ENCODE measurements at places on chromosomes 7 and 10. TPM values are rescaled to one million over a fixed set of nuclear protein-coding genes. Genes with fewer than 3 reads are reported as not detected.
A peak's percentile ranks its signal among the peaks of the same experiment; 100 is the strongest.

DNA sequence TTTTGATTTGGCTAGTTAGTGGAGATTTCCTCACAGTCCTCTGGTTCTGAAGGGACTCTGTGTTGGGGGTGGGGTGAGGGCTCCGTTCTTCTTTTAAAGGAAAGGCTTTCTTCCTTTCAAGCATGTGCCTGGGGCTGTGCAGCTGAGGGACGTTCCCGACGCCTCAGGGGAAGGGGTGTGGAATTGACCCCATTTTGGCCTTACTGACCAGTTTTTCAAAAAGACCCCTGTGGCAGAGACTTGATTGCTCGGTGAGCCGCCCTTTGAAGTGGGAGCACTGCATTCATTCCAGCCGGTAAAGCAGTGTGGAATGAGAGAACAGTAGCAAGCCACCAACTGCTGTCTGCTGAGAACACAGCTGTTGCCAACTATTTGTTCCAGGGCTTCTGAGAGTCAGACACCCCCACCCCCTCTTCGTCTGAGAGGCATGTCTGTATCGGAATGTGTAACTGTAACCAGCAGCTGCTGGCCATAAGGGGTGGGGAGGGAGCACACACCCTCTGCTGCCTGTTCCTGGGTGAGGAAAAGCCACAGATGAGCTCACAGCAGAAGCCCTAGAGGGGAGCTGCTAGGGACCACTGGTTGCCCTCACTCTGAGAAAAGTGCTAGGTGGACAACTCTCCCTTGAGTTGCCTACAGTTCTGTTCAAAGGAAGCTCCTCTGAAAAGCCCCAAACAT lies 33.2 kb downstream of the WBP1L start:
- H3K36me3 ChIP-seq: peaks cover 13% of the 10 kb centered on the region
- DNase-seq: peak; percentile 53
- H3K4me1 ChIP-seq: peaks cover 65% of the 10 kb centered on the region
- H3K27ac ChIP-seq: no peak overlapping the region
- peak overlapping the region; percentile 14 for H3K4me3 ChIP-seq

DNA sequence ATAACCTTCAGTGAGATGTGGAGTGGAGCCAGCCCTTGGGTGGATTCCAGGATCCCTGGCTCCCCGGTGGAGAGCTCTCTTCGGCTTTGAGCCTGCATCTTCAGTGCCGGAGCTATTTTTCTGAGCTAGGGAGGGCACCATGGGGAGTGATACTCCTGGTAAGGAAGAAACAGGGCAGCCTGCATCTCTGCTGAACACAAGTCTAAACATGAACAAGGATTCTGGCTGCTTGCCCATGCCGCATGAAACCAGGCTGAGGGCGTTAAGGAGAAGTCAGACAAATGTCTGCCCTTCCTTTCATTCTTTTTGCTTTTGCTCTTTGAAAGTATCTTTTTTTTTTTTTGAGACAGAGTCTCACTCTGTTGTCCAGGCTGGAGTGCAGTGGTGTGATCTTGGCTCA lies 60.4 kb downstream of the EVX1 start:
- no peak overlapping the region for H3K4me3 ChIP-seq
- no peaks in the 10 kb centered on the region for H3K4me1 ChIP-seq
- H3K36me3 ChIP-seq: no peaks in the 10 kb centered on the region
- no peak for DNase-seq
- H3K27ac ChIP-seq: no peak overlapping the region
- no peaks in the 10 kb centered on the region for H3K27me3 ChIP-seq

DNA sequence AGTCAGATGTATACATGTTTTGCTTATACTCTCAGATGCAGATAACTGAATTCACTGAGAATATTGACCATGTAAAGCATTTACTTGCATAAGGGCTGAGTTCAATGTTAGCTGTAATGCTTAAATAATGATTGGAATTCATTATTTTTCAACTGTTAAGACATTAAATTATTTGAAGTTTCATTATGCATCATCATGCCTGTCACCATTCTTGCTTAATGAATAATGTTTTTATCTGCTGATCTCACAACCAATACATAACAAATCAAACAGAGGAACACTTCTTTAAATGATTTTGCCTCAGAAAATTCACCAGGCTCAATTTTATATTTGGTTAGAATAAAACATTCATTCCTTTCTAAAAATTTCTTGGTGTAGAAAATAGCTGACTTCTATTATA lies 233.4 kb downstream of the GPR37 start:
- no peaks in the 10 kb centered on the region for H3K27me3 ChIP-seq
- H3K36me3 ChIP-seq: no peaks in the 10 kb centered on the region
- no peaks in the 10 kb centered on the region for H3K4me1 ChIP-seq
- no peak overlapping the region for H3K27ac ChIP-seq

DNA sequence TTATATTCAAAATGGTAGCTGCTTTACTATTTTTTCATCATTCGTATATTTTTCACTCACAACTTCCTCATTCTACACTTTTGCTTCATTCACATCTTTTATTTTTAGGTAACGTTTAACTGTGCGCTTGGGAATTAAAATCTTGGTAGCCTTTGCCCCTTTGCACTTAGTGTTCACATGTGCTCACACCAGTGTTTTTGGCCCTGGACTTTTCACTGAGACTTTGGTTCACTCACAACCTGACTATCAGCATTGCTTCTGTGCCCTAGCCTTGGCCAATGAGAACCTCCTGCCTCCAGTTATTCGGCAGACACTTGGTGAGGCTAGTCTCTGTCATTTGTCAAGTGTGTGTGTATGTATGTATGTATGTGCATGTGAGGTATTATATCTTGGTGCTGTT lies 596.9 kb downstream of the SORCS1 start:
- no peaks in the 10 kb centered on the region for H3K27me3 ChIP-seq
- DNase-seq: no peak
- H3K4me1 ChIP-seq: no peaks in the 10 kb centered on the region

- no peaks in the 10 kb centered on the region for H3K4me1 ChIP-seq
- H3K27me3 ChIP-seq: peaks cover 5% of the 10 kb centered on the region
- H3K4me3 ChIP-seq: no peak overlapping the region
These were observed 700.4 kb downstream of the KCNMA1 start for GRCh38 chr10:76937181-76937600.

- no peak overlapping the region for H3K27ac ChIP-seq
- H3K27me3 ChIP-seq: no peaks in the 10 kb centered on the region
- H3K4me3 ChIP-seq: no peak overlapping the region
- H3K4me1 ChIP-seq: no peaks in the 10 kb centered on the region
- no peaks in the 10 kb centered on the region for H3K36me3 ChIP-seq
These were observed 194.2 kb downstream of the BICC1 start for GRCh38 chr10:58706836-58707235.

The RGR gene
- not detected for total RNA-seq

DNA sequence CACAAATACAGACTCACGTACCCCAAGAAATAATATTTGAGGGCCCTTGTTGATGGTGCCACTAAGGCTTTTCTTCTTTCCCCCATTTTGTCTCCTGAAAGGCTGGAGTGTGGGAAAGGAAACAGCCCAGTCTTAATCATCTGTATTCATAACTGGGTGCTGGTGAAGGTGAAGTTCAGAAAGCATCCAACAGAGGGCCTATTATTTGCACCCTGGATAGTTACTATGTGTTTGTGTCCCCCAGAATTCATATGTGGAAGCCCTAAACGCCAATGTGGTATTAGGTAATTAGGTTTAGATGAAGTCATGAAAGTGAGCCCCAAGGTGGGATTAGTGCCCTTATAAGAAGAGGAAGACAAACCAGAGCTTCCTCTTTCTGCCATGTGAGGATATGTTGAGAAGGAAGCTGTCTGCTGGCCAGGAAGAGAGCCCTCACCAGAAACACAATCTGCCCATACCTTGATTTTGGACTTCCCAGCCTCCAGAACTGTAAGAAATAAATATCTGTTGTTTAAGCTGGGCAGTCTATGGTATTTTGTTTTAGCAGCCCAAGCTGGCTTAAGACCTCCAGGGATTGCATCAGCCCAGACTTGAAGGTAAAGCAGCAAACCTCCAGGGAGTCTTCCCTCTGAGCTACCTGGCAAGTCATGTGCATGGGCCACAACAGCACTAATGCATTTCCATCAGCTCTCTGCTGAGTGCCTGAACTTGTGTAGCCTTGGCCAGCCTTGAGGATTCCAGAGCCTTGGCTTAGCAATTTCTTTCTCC lies 90.0 kb upstream of the ADRB1 start:
- H3K4me1 ChIP-seq: peaks cover 13% of the 10 kb centered on the region
- peak overlapping the region; percentile 23 for H3K27ac ChIP-seq

- peaks cover 2% of the 10 kb centered on the region for H3K27me3 ChIP-seq
- H3K27ac ChIP-seq: no peak overlapping the region
- H3K4me3 ChIP-seq: no peak overlapping the region
- no peaks in the 10 kb centered on the region for H3K4me1 ChIP-seq
- no peak for DNase-seq
These were observed 682.0 kb upstream of the FOXK1 start for GRCh38 chr7:4000139-4000538.

The PCLO gene
- total RNA-seq: not detected

The GATAD1 gene
- 19.7 TPM for total RNA-seq

The FOXP2 gene
- total RNA-seq: not detected

DNA sequence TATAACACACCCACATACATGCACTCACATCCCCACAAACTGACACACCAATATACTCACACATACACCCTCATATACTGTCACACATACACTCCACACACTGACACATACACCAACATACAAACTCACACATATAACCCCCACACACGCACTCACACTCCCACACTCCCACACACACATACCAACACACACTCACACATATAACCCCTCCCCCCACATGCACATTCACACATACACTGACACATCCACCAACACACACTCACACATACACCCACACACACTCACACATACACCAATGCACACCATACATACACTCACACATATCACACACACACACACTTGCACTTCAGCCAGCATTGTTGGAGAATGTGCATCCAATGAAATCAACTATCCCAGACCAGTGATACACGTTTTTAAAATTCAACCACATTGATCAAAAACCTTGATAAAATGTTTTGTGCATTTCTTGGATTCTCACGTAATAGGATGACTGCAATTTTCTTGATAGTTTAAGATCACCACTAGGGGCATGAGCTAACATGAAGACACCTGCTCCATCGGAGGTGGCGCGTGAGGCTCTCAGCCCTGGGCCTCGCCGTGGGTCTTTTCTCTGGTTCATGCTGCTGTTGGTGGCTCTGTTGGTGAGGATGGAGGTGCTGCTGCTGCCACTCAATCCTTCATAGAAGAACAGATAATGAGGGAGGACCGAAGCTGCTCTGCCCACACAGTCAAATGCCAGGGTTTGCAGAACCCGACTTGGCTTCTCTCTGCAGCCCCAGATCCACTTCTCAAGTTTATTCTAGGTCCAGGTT lies 32.1 kb upstream of the CHST15 start:
- peak; percentile 17 for DNase-seq
- H3K27me3 ChIP-seq: no peaks in the 10 kb centered on the region
- no peak overlapping the region for H3K4me3 ChIP-seq
- no peak overlapping the region for H3K27ac ChIP-seq

The MYH16 gene
- not detected for total RNA-seq

DNA sequence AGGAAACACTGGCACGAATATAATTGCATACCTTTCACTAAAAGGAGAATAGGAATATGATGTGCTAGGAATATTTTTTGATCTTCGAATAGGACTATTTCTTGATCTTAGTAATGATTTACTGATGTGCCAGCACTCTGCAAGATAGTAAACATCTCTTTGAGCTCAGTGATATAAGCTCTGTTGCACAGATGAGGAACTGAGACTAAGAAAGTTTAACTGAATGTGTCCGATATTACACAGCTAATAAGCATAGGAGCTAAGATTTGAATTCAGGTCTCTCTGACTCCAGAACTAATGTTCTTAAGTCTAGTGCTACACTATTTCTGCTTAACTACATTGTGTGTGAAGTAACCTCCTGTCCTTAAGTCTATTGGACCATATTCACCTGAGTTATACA lies 98.4 kb upstream of the PTPRZ1 start:
- no peak overlapping the region for H3K27ac ChIP-seq
- no peaks in the 10 kb centered on the region for H3K4me1 ChIP-seq
- H3K27me3 ChIP-seq: no peaks in the 10 kb centered on the region
- no peaks in the 10 kb centered on the region for H3K36me3 ChIP-seq

GRCh38 chr10:6297951-6298381 lies 95.2 kb downstream of the PFKFB3 start:
- peaks cover 29% of the 10 kb centered on the region for H3K36me3 ChIP-seq
- no peaks in the 10 kb centered on the region for H3K27me3 ChIP-seq
- peaks cover 57% of the 10 kb centered on the region for H3K4me1 ChIP-seq
- no peak overlapping the region for H3K4me3 ChIP-seq

DNA sequence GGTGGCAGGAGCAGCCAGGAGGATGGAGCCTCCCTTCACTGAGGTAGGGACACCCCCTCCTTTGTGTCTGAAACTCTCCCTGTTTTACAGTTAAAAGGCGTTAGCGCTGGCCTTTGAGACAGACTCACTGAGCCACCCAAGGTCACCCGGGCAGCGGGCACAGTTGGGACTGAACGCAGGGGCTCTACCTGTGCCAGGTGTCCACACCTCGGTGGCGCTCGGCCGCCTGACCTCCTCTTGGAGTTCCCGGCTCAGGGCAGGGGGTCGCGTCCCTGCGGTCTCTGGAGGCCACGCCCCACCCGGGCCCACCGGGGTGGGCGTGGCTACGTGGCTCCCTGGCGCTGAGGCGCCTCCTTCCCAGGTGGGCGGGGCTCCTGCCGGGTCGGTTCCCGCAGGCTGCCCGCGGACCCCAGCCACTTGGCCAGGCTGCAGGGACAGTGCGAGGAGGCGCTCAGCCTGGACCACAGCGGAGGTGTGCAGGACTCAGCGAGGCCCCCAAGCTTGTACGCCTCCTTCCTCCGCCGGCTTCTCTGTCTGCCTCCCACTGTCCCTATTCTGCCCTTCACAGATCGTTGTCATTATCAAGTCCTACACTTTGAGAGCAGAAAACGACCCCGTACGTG lies 39.9 kb upstream of the LEP start:
- no peaks in the 10 kb centered on the region for H3K36me3 ChIP-seq
- H3K27ac ChIP-seq: no peak overlapping the region
- DNase-seq: no peak
- H3K4me3 ChIP-seq: peak overlapping the region; percentile 41
- H3K27me3 ChIP-seq: peaks cover 42% of the 10 kb centered on the region
- peaks cover 9% of the 10 kb centered on the region for H3K4me1 ChIP-seq

- peaks cover 38% of the 10 kb centered on the region for H3K27me3 ChIP-seq
- DNase-seq: no peak
- H3K4me3 ChIP-seq: peak overlapping the region; percentile 58
- no peak overlapping the region for H3K27ac ChIP-seq
- peaks cover 2% of the 10 kb centered on the region for H3K4me1 ChIP-seq
These were observed 2.3 kb downstream of the C1QL3 start for GRCh38 chr10:16519250-16519907.

Data from activated CD8-positive, alpha-beta T cell treated with anti-CD3 and anti-CD28 coated beads for 36 hours (primary cell).